ENCODE measurements at places on chromosomes 1 and 21.

DNA sequence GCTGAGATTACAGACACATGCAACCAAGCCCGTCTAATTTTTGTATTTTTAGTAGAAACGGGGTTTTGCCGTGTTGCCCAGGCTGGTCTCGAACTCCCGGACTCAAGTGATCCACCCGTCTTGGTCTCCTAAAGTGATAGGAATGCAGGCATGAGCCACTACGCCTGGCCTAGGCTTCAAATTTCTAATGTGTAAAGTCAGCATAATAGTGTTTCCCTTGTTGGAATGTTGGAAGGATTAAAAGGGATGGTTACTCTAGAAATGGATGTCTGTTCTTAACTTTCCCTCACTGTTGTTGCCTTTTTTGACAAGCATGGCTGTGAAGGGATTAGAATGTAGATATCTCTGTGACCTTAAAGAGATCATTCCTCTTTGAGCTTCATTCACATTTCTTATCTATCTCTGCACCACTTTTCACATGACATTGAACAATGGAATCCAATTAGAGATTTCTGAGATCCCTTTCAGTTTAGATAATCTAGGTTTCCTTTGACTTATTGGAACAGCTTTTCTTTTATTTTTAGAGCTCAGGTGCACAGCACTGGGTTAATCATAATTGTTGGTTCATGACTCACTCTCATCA lies 33.7 kb downstream of the NFASC start:
- no peak for DNase-seq

GRCh38 chr1:29324771-29325351 lies 88.5 kb downstream of the PTPRU start:
- no peak for DNase-seq

DNA sequence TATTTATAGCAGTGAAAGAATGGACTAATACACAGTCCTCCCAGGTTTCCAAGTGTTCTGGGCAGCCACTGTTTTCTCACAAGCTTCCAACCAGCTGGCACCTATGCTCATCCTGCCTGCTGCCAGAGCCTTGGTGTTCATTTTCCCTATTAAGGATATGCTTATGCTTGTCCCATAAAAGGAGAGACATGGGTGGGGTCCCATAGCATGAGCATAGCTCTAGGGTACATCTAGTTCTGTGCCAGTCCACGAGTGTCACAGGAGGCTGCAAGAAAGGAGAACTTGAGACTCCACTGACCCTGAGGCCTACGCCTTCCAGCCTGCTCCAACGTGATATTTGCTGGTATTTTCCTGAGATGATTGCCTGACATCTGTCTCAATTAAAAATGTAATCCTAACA lies 192.4 kb upstream of the PTGFR start:
- no peak for DNase-seq

DNA sequence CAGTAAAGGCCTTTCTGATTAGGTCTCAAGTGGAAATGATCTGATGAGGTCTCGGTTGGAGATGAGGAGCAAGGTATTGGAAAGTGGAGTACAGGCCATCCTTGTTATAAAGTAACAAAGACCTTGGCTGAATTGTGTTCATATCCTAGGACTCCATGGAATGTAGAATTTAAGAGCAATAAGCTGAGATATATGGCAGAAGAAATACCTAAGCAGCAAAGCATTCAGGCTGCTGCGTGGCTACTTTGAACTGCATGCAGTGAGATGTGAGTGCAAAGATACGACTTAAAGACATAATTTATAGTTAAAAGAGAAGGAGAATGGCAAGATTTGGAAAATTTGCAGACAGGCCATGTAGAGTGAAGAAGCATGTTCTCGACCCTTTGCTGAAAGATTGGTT lies 11.2 kb upstream of the XPR1 start:
- DNase-seq: no peak

DNA sequence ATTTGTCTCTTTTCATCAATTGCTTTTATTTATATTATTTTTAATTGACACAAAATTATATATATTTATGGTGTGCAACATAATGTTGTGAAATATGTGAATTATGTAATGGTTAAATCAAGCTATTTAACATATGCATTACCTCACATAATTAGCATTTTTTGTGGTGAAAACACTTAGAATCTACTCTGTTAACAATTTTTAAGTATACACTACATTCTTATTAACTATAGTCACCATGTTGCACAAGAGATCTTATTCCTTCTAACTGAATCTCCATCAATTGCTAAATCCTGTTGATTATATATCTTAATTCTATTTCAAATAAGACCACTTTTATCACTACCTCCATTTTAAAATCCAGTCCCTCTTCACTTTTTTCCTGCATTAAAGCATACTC lies 42.5 kb downstream of the PLPPR5 start:
- no peak for DNase-seq

DNA sequence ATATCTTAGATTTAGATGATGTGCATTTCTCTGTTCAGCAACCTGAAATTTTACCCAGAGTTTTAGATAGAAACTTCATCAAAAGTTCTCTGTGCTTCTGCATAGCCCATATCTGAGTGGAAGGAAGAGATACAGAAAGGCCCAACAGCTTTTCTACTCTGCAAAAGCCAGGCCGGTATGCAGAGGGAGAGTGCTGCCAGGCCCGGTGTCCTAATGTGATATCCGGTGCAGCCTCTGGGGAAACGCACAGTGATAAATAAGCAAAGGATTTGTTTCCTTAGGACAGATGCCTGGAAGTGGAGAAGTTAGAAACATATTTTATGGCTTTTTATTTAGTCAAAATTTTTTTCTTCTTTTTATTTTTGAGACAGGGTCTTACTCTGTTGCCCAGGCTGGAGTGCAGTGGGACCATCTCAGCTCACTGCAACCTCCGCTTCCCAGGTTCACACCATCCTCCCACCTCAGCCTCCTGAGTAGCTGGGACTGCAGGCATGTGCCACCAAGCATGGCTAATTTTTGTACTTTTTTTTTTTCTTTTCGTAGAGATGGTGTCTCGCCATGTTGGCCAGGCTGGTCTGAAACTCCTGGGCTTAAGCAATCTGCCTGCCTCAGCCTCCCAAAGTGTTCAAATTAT lies 145.8 kb downstream of the PATJ start:
- no peak for DNase-seq

All from central memory CD4-positive, alpha-beta T cell (primary cell).